ENCODE measurements at places on chromosomes 1 and 21.

- DNase-seq: no peak
These were observed 7.5 kb downstream of the HTR1D start for GRCh38 chr1:23209770-23210169.

GRCh38 chr1:89832496-89833127 is 11.8 kb downstream of the LRRC8D start:
- DNase-seq: no peak

- DNase-seq: no peak
These were observed 37.5 kb upstream of the ANGPTL1 start for GRCh38 chr1:178908358-178908757.

DNA sequence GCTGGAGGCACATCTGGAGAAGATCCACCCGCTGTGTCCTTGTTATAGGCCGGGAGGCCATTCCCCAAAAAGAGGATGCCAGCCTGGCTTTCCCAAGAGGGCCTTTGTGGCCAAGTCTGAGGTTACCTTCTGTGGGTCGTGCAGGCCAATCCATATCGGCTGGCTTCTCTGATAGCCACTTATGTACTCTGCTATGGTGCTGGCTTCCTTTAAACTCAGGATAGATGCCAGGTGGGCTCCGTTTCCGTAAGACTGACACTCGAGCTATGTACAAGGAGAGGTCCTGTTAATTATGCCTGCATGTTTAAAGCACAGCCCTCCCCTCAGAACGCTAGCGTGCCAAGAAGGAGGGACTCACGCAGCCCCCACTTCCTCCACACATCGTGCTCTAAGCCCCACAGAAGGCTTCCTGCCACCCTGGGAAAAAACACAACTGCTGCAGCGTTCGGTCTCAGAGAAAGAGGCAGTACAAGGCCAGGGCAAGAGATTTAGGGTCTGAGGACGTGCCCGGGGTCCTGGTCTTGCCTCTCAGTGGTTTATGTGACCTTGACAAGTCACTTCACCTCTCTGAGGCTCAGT is 11.6 kb downstream of the REG4 start:
- DNase-seq: no peak

GRCh38 chr1:6037338-6037762 is 8.3 kb upstream of the KCNAB2 start:
- DNase-seq: no peak

GRCh38 chr1:24502065-24502708 is 449 bp upstream of the RCAN3 start:
- peak; percentile 60 for DNase-seq

- peak; percentile 17 for DNase-seq
These were observed 107.5 kb downstream of the GDAP2 start for GRCh38 chr1:117821774-117822482.

DNA sequence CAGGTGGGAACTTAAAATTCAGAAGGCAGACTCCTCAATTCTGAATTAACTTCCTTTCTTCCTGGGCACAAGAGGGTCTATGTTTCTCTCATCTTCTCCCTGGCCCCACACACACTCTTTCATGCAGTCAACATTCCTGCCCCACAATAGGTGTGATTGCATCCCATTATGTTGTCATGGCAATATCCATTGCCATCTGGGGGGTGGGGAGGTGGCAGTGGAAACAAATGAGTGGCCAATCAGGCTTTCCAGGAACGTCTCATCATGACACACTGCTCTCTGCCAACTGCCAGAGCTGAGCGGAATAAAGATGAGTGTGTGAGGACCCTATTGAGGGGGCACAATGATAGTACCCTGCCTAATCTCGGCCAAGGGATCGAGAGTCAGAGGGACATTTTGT is 80.4 kb downstream of the KCND3 start:
- DNase-seq: peak; percentile 18

DNA sequence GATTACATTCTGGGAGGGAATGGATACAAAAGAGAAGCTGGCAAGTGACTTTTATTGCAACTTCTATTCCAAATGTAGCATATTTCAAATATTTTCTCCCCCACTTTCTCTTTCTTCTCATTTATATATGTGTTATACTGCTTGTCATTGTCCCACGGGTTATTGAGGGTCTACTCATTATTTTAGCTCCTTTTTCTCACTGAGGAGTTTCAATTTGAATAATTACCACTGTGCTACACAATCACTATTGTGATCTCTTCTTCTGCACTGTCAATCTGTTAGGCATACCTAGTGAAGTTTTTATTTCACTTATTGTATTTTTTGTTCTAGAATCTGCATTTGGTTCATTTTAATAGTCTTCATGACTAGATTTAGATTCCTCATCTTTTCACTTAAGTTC is 339.7 kb downstream of the PTPRC start:
- no peak for DNase-seq

- DNase-seq: no peak
These were observed 87.6 kb downstream of the GFI1 start for GRCh38 chr1:92399076-92399475.

- no peak for DNase-seq
These were observed 334.6 kb downstream of the RGS7 start for GRCh38 chr1:241022366-241022765.

- no peak for DNase-seq
These were observed 32.9 kb downstream of the RASSF5 start for GRCh38 chr1:206540044-206540780.

- no peak for DNase-seq
These were observed 11.2 kb downstream of the LRRC42 start for GRCh38 chr1:53957194-53957818.

- DNase-seq: no peak
These were observed 57.8 kb downstream of the EDARADD start for GRCh38 chr1:236451796-236452373.

GRCh38 chr21:42505090-42505726 is 8.4 kb upstream of the SLC37A1 start:
- no peak for DNase-seq

GRCh38 chr1:185156288-185156853 is 382 bp downstream of the TRMT1L start:
- no peak for DNase-seq

- DNase-seq: peak; percentile 89
These were observed at the start of gene PRDX6 for GRCh38 chr1:173477286-173478093. Gene PRDX6, plus strand, starts transcription at chr1:173477335. Its CDS starts 63 bp downstream, at chr1:173477398.

DNA sequence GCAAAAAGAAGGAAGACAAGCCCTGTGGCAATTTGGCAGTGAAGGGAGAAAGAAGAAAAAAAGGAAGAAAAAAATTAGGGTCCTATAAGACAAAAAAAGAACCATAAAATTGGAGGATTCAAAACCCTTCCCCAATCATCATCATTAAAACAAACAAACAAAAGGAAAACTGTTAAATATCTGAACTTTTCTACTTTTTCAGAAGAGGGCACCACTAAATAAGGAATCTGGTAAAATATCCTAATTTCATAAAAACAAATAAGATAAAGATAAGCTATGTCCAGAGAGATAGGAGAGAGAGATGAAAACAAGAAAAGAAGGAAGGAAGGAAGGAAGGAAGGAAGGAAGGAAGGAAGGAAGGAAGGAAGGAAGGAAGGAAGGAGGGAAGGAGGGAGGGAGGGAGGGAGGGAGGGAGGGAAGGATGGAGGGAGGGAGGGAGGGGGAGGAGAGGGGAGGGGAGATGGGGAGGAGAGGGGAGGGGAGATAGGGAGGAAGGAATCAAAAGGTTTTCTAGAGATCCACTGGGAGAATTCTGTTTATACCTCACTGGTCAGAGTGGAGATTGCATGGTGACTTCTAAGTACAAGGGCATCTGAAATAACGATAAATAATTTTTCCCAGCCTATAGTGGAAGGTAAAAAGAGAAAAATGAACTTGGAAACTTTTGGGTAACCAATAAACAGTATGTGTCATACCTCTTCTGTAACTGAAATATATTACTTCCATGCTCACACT is 10.4 kb upstream of the FMO2 start:
- no peak for DNase-seq

GRCh38 chr21:40902993-40903392 is 56.0 kb upstream of the DSCAM start:
- no peak for DNase-seq

DNA sequence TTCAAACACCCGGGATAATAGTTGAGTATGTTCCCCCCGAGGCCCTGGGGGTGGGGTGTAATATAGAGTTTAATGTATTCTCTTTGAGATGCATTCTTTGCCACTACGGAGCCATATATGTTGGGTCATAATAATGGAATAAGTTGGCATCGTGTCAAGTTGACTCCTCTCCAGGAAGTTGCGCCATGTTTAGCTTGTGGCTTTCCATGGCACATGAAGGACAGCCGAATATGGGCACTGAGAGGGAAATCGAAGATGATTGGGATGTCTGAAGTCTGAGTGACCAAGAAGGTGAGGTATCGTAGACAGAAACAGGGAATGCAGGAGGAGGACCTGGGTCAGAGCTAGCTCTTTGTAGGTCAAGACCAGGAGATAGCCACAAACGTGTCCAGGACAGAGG is 92.6 kb downstream of the PAX7 start:
- no peak for DNase-seq

- no peak for DNase-seq
These were observed 162.1 kb downstream of the PTPRU start for GRCh38 chr1:29398431-29398830.

DNA sequence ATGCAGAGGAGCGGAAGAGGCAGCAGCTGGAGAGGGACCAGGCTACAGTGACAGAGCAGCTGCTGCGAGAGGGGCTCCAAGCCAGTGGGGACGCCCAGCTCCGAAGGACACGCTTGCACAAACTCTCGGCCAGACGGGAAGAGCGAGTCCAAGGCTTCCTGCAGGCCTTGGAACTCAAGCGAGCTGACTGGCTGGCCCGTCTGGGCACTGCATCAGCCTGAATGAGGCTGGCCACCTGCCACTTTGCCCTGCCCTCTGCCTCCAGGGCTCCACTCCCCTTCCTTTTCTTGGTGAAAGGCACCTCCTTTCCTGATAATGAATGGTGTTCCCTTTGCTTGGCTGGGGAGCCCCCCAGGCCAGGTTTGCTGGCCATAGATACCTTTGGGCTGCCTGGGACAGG is 3.3 kb upstream of the HMGN2 start:
- no peak for DNase-seq

DNA sequence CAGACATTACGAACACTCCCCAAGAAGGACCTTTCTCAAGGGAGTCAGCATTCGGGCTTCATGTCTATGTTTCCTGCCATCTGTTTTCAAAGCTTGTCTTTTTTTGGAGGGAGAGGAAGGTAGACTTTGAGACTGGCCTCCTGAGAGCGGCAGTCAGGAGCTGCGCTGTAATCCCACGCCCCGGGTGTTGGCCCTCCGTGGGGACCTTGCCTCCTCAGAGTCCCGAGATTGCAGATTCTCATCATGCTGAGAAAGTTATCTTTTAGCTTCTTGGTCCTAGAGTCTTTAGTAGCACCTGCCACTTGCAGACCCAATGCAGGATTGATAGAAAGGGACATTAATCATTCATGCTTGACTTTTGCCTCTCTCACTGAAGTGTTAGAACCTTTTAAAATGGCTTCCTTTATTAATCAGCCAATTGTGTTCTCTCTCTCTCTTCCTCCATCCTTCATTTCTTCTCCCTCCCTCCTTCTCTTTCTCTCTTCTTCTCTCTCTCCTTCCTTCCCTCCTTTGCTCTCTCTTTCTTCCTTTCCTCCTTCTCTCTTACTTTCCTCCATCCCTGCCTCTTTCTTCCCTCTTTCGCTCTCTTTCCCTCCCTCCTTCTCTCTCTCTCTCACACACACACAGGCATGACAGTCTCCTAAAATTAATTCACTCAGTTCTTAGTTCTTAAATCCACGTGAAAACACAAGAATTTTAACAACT is 25.2 kb upstream of the GNPAT start:
- no peak for DNase-seq

- DNase-seq: no peak
These were observed 2.4 kb downstream of the SSBP3 start for GRCh38 chr1:54403808-54404261.

- DNase-seq: no peak
These were observed 126.9 kb downstream of the RNF220 start for GRCh38 chr1:44531785-44532566.

- no peak for DNase-seq
These were observed 684 bp downstream of the PPIH start for GRCh38 chr1:42658877-42659337.

DNA sequence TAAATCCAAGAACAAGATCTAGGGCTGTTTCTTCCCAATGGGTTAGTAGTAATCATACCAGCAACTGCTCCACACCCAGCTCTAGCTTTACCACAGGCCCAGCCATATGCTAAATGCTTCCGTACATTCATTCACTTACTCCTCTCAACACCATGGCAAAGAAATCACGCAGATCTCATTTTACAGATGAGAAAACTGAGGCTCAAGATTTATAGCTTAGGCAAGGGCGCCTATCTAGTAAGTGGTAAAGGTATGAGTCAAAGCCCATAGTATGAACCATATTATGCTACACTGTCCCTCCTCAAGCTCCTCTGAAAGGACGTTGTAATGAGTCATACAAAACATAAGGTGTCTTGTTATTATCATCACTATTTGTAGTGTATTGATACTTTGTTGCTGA is 82.2 kb downstream of the NIBAN1 start:
- DNase-seq: no peak

DNA sequence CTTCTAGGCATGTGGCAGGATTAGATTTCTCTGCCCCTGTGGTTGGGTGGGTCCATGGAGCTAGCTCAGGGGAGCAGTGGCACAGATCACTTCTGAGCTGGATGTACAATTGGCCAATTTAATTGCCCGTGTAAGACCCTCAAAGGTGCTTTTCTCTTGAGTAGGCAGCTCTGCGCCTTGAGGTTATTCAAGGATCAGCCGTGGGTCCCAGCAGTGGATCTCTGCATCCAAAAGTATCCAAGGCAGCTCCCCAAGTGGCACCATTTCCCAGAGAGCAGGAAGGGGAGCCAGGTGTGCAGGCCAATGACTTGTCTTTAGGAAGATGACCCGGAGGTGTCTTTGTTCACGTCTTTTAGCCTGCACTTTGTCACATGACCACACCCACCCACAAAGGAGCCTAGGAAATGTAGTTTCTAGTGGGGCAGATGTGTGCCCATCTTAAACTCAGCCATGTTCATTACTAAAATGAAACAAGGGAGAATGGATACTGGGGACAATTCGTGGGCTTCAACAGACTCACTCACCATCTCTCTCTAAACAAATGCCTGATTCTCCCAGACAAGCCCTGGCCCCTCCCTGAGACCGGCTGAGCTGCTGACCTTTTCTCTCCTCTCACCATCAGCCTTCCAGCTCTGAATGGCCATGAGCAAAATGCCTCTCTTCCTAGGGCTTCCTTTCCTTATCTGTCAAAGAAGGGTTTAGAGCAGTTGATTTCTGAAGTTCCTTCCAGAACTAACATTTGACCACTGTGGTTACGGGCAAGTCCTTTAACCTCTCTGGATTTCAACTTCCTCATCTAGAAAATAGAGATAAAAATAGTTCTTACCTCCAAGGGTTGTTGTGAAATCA is 41.4 kb upstream of the TENT5C start:
- DNase-seq: no peak

GRCh38 chr1:192807211-192808162 is 1.4 kb upstream of the RGS2 start:
- no peak for DNase-seq

- DNase-seq: no peak
These were observed 408.1 kb downstream of the SETD4 start for GRCh38 chr21:35652196-35652595.

DNA sequence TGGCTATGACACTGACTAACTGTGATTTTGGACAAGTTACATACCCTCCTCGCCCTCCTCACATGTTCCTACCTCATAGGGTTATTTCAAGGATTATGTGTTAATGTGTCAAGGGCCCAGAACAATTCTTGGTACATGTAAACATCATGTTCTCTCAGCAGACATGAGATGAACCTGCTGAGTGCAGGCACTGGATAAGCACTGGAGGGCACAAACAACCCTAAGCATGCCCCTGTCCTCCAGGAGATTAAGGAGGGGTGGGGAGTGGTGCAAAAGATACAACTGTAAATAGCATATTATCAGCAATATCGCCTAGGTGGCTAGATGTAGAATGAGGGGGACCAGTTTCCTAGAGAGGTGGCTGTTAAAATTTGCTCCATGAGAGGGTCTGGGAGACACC is 17.7 kb upstream of the RGS16 start:
- DNase-seq: no peak

- DNase-seq: no peak
These were observed 50.0 kb upstream of the POGK start for GRCh38 chr1:166789286-166789685.

Measured in NCI-H510A (cell line).